ENCODE measurements at places on chromosomes 5 and 9.

DNA sequence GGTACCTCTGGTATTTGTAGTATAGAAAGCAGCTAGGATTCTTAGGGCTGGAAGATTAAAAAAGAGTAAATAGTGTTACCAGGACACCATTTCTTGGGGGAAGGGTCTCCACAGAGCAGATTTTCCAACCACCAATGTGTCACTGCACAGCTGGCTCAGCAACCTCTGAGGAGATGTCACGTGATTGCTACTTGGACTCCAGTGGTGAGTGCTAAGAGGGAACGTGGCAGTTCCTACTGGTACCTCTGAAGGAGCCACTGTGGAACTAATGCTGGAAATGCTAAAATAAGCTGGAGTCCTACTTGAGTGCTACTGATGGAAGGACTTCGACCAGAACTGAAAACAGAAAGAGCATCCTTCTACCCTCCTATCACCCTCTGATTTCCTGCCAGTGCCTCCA, 36.1 kb upstream of the SPDL1 start:
- peak; percentile 51 for DNase-seq

DNA sequence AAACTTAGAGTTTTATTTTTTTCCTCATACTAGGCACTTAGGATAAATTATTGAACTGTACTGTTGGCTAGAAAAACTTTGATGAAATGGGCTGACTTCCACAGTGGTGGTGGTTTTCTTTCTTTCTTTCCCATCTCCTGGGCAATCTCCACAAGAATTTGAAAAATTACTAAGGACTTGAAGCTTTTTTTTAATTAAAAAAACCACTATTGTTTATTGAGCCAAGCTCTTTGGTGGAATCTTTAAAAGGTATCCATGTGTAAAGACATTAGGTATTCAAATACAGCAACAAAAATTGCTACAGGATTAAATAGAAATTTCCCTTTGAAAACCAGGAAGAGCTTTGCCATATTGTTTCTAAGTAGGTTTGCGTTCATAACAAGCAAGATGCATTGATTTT, 14.1 kb downstream of the MARCHF6 start:
- no peak for DNase-seq

DNA sequence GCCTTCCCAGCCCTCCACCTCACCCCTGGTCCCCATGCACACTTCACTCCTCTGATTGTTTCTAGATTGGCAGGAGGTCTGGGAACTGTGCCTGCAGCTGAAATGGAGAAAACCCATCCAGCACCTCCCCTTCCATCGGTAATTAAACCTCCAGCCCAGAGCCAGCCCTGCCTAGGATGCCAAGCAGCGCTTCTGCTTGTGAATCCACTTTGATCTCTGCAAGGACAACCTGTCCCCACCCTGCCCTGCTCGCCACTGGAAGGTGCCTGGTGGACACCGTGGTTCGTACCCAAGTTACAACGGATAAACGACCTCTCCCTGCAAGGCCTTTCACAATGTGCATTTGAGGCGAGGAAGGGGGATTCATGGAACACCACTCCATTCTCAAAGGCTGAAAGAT, 50.6 kb downstream of the IRX2 start:
- DNase-seq = no peak

- no peak for DNase-seq
Observed at GRCh38 chr5:173139631-173140030, 4.7 kb upstream of the BNIP1 start.

- DNase-seq = no peak
Observed at GRCh38 chr9:121675969-121676822, 24.8 kb downstream of the DAB2IP start.

DNA sequence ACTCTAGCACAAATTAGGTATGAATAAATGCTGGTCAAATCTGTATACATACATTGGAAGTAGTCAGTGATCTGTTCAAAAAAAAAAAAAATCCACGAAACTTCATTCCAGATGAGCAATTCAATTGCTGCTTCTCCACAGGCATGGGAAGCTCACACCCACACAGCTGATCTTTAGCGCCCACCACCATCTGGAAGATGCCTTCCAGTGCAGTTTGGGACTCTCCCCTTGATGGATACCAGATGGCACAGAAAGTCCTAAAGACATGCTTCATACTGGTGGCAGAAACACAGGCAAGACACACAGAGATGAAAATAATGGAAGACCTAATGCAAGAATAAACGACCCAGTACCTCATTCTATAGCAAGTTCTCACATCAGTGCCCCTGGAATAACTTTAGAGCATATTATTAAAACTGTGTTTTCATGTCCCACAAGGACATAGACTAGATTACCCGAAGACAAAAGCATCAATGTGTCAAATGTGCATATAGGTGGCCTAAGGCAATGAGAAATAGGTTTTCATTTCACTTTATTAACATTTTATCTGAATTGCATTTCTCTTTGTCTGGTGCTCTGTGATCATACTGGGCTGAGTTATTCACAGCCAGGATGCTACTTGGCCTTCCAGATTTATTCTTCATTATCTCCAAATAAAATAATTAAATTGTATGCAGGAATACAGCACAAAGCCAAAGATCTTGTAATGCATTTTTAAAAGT, 135.4 kb upstream of the TAS2R1 start:
- peak; percentile 50 for DNase-seq

DNA sequence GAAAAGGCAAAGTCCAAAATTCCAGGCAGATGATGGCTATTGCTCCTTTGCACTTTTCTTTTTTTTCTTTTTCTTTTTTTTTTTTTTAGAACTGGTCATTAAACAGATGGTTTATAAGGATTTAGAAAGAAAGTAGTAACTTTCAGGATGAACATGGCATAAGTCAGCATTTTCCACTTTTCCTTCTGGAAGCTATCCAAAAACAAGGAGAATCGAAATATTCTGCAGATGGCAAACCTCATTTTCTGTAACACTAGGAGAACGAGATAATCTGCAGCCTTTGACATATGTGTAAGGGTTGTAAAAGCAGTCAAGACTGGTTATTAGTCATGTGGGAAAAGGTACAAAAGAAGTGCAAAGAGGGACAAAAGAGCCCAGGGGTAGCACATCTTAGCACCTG, 69.1 kb upstream of the PUM3 start:
- no peak for DNase-seq

- DNase-seq = no peak
Observed at GRCh38 chr5:119897537-119898370, 268.4 kb downstream of the FAM170A start.

All from AG08395 (cell line).